Amniotic stem cell (primary cell): ENCODE measurements at places on chromosomes 6 and 20.

DNA sequence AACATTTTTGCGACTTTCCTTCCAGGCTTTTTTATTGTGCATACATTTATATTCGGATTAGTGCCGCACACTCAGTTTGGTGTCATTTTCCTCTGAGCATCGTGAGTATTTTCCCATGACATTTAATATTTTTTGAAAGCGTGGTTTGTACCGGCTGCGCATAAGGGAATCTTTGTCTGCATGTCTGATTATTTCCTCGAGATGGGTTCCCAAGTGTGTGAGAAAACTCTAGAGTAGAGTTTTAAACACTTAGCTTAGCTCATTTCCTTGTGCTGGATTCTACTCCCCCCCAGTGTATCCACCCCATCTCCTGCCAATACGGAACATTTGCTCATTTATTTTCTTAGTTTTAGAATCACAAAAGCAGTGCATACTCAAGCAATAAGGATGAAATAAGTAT lies 94.3 kb downstream of the CDC5L start:
- DNase-seq = no peak

- no peak for DNase-seq
These were observed 251.6 kb downstream of the HACE1 start for GRCh38 chr6:104608101-104608500.

- no peak for DNase-seq
These were observed 83.7 kb downstream of the MYLK4 start for GRCh38 chr6:2666906-2667575.

DNA sequence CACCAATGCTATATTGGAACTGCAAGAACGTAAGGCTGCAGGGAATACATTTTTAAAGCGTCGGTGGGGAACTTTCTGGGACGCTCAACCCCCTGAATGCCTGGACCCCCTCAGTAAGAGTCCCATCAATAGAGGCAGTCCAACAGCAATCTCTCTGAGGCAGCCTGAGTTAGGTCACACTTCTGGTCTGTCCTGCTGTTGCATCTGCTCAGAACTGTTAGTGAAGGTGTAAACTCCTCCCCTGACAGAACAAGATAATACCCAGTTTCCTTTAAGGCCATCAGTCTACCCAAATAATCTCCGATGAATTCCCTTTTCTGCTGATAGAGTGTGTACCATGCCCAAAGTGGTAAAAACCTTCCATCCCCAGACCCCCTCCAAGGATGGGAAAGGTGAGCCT lies 1.1 kb upstream of the RNGTT start:
- DNase-seq = no peak

DNA sequence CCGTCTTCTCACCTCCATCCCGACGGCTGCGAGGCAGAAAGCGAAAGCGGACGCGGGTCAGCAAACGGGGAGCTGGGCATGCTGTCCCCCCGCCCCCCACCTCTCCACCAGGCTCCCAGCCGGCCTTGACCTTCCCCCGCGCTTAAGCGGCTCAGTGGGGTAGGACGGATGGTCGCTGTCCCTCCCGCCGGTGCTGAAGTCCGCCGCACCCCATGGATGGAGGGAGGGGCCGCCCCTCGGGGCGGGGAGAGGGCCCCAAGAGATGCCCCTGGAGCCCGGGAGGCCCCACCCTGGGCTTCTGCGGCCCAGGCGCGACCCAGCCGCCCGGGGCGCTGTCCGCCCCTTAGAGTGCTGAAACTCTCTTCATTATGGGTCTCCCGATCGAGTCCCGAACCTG lies at the start of gene KCNB1:
Gene KCNB1, minus strand, starts transcription at position 48 of the 397 bp plus-strand sequence. CDS start 188 bp downstream, outside the sequence.
- no peak for DNase-seq

DNA sequence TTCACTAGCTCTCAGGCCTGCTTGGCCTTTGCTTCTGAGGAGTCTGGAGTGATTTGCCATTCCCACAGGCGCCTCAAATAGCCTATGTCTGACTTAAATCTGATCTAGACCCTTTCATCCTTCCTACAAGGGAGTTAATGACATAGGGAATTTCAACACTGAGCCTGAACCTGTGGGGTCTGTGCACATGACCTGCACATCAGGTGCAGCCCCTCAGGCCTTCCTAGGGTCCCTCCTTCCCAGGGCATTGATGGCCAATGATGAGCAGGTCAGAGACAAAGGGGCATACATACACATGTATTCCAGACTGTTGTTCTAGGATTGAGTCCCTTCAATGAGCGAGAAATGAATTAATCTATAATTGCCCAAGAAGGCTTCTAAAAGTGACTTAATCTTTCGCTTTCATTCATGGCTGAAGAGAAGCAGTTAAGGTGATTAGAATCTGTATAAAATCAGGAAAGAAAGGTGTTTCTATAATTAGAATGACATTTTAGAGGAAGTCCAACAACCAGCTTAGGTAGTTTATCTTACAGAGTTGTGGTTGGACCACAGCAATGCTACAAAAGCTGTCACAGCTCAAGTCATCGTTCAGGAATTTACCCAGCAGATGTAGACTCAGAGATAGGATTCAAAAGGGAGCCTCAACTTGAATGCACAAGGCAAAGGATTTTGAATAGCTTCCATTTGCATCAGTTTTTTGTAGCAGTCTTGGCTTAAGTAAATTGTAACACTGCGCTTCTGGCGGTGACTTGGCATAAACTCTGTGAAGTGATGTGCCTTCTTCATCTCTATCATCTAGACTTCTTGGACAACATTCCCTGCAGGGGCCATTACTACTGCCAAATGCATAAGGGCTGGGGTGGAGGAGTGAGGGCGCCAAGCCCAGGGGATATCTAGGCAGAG lies 27.0 kb upstream of the TBC1D7 start:
- DNase-seq = peak; percentile 76

DNA sequence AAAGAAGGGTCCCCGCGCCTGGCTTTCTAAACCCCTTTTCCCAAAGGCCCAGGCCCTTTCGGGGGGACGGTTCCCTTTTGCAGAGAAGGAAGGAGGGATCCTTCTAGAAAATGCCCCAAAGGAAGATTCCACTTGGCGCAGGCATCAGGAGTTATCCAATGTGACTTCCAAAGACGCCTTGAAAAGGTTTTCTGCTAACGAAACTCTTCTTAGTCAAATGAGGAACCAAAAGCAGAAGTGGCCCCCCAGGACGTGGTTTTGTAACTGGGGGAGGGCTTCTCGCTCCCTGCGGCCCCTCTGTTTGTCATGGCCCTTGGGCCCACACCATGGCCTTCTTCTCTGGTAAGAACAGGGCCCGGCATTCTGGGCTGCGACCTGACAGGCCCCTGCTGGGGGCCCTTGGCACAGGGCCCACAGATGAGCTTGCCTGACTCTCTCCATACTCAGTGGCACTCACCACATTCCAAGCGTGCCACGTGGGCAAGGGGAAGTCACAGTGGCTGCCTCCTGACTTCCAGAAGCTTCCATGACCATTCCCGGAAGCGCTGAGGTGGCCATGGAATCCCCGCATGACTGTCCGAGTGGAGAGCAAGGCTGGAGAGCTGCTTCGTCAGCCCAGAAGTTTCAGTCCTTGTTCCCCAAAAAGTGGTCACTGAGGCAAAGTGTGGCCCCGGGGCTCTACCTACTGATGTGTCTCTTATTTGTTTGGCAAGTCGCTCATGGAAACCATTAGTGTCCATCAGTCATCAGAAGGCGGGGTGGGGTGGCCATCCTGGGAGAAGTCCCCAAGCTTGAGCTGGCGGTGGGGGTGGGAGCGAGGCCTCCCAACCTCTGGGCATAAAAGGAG lies 834 bp upstream of the CTSZ start:
- DNase-seq = no peak

DNA sequence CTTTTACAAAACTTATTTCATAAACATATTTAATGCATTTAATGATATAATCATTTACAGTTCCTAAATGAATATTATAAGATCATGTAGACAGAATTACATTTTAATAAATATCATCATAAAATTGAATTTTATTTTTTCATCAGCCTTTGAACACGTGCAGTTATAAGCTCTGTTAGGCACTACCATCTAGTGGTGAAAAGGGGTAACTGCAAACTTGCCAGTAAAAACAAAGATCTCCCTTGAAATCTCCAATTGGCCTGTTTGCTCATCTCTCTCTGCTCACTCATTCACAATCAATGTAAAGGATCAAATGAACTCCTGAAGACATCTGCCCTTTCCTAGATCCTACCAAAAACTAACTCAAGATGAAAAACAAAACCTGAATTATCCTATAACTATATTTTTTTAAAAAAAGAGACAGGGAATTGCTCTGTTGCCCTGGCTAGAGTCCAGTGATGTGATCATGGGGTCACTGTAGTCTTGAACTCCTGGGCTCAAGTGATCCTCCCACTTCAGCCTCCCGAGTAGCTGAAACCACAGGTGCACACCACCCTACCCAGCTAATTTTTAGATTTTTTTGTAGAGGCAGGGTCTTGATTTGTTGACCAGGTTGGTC lies 31.7 kb downstream of the SAMHD1 start:
- DNase-seq = no peak

GRCh38 chr6:82772851-82773717 lies 292.6 kb downstream of the UBE3D start:
- no peak for DNase-seq

DNA sequence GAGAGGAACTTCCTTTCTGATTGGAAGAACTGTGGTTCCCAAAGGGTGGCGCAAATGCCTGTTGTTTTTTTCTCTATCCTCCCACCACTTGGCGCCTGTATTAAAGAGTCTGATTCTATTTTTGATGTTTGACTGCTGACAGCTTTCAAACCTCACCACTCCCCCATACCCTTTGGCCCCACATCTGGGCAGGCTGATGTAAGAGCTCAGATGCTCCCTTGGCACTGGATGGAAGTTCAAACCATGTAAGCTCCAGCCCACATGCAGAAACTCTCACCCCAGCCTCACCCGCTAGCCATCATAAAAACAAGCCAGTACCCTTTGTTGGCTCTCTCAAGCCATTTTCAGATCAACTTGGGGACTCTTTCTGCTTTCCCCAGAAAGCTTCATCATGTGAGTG lies 20.0 kb upstream of the TMEM14A start:
- no peak for DNase-seq

DNA sequence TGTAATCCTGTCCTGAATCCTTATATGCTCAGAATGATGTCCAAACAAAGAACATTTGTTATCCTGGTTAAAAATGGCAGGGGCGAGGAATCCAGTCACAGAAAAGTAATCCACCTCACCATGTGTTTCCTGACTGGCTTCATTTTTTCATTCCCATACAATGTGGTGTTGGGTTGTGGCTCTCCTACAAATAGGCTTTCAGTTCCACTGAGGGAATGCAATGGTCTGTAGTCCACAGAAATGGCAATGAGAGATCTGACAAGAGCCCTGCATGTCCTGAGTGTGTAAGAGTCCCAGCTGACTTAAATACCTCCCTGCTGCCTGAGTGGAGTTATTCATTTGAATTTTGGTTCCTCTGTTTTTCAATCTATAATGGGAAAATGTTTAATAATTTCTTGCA lies 47.4 kb upstream of the FBXL4 start:
- DNase-seq = no peak

GRCh38 chr6:39378175-39378959 lies 55.9 kb upstream of the KCNK16 start:
- DNase-seq = no peak

GRCh38 chr20:37228082-37228481 lies 33.5 kb downstream of the GHRH start:
- DNase-seq = no peak

GRCh38 chr6:15400572-15401004 lies 154.7 kb downstream of the JARID2 start:
- no peak for DNase-seq

DNA sequence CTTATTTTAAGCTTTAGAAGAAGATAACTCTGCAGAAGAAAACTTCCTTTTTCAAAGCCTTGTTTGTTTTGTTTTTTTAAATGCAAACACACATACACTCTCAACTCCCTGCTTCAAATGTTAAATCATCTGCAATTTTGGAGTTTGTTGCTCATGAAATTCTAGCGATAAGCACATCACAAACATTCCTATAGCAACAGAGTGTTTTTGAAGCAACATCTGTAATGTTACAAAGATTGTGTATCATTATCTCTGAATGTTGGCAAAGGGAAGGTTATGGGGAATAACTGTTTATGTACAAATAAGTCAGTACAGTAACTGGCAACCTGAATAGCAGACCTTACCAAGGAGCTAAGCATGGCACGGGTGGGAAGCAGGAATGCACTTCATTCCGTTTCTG lies 84.8 kb upstream of the MRPS10 start:
- no peak for DNase-seq

- DNase-seq = no peak
These were observed 7.9 kb downstream of the IGF2R start for GRCh38 chr6:159976686-159977254.

DNA sequence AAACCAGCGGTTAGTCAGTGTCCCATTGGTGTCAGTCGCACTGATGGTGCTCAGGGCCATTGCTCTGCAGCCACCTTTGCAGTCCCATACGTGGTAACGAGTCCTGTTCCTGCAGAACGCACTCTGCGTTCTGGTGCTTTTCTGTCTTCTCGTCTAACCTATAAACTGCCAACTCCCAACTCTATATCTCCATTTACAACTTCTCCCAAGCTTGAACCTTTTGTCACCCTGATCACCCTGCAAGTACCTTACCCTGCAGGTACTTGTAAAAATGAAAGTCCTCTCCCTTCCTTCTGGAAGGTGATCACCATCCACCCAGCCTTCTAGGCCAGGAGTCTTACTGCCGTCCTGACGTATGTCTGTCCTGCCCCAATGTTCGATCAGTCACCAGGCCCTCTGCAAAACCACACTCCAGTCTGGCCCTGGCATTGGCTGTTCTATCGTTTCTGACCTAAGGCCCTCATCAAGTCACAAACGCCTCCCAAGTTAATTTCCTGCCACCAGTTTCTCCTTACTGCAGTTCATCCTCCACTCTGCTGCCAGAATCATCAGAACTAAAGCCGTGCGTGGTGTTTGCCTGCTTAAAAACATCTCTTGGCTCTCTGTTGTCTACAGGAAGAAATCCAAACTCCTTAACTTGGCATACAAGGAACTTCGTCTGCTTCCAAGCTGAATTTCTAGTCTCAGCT lies 7.9 kb downstream of the RREB1 start:
- DNase-seq = no peak

GRCh38 chr6:169289619-169290339 lies 36.1 kb upstream of the THBS2 start:
- no peak for DNase-seq

GRCh38 chr6:56356426-56356825 lies 109.0 kb upstream of the COL21A1 start:
- DNase-seq = no peak

DNA sequence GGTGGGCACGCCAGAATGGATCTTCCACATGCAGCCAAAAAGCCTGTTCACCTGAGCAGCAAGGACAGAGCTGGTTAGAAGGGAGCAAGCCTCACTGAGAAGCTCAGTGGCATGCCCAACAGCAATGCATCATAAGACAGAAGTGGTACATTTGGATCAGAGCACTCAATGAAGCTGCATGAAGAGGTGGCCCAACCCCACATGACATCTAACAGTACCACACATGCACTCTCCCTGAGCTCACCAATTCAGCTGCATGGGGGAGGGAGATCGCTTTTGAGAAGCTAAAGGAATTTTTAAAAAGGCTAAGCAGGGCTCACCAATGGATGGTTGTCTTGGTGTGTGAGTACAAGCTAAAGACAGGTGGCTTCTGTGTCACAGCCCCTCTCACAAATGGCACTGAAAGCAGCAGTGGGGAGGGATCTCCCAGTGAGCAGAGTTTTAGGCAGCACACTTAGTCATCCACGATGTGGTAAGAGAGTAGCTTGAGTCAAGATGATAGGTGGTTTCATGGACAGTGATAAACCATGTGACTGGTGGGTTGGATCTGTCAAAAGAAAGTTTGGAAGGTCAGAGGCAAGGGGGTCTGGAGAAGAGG lies 166.6 kb upstream of the TAB2 start:
- DNase-seq = no peak
